ENCODE measurements at places on chromosomes 3 and 15.

DNA sequence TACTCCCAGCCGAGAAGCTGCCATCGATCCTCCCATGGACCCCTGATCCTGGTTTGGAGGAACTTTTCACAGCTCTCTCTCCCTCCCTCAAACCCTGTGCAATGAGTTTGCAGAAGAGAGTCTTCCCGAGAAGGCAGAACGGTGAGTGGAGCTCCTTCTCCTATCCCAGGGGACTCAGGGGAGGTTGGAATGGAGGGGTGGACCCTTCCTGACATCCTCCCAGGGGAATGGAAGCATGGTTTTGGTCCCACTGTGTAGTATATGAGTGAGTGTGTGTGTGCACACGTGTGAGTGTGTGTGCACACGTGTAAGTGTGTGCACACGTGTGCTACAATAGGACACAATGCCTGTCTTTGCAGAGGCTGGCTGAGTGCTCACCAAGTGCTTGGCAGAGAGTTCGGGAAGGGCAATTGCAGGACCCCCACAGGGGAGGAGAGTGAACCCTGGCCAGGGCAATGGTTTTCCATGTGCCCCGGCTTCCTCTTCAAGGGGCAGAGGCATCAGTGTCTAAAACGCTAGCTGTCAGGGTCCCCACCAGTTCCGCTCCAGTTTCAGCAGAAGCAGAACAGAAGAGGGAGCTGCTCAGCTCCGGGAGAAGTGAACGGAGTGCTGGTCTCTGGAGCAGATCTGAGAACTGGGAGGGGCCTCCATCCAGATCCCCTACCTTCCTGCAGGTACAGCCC is 13.8 kb upstream of the IL16 start:
- DNase-seq: no peak

GRCh38 chr3:125289429-125289981 is 77.0 kb upstream of the SLC12A8 start:
- DNase-seq: no peak

- DNase-seq: no peak
Measured at GRCh38 chr3:103319912-103320311, 885.1 kb downstream of the ZPLD1 start.

- no peak for DNase-seq
Measured at GRCh38 chr15:41323611-41324010, 8.8 kb downstream of the OIP5 start.

- DNase-seq: no peak
Measured at GRCh38 chr3:39440316-39440715, 27.2 kb upstream of the MOBP start.

- no peak for DNase-seq
Measured at GRCh38 chr3:164397462-164397861, 680.8 kb downstream of the SI start.

DNA sequence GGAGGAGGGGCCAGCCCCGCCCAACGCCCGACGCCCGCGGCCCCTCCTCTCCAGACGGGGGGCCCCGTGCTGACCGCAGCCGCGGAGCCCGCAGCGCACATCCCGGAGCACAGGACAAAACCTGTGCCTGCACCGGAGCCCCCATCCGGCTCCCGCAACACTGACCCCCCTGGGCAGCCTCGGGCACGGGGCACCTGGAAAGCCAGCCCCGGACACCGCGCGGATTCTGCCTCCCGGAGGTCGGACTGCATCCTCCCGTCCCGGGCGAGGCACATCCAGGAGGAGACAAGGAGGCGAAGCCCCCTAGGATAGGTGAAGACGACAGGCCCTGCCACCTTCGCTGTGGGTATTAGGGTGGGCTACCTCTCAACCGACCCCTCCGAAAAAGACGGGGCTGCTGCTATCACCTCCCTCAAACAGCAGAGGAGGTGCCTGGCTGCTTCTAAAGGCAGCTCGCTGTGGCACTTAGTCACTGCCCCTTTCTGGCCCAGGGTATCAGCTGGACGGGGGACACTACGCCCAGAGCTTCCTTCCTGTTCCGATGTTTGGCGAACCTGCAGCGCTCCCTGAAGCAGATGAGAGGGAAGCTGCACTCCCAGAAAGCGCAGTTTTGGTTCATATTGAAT is 10.6 kb downstream of the XXYLT1 start:
- peak; percentile 64 for DNase-seq

- no peak for DNase-seq
Measured at GRCh38 chr3:145967043-145967442, 193.9 kb downstream of the PLOD2 start.

- DNase-seq: no peak
Measured at GRCh38 chr3:197528190-197528589, 27.6 kb downstream of the BDH1 start.

GRCh38 chr3:194273743-194274310 is 77.3 kb downstream of the CPN2 start:
- DNase-seq: no peak

- no peak for DNase-seq
Measured at GRCh38 chr15:48084759-48085590, 35.8 kb upstream of the SLC24A5 start.

DNA sequence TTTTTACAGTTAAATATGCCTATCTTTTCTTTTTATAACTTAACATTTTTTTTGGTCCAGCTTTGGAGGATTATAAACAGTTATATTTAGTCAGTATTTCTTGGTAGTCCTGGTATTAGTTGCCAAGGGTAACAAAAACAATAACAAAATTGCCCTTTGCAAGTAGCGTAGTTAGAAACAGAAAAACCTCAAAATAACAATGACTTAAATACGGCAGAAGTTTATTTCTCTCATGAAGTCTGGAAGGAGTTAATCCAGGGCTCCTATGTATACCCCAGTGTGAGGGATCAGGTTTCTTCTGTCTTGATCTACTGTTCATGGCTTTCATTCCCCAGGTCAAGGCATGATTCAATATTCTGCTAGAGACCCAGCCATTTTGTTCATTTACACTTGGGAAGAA is 14.1 kb upstream of the MYH15 start:
- DNase-seq: no peak

- DNase-seq: no peak
Measured at GRCh38 chr3:184781801-184782200, 30.2 kb upstream of the VPS8 start.

- no peak for DNase-seq
Measured at GRCh38 chr3:81624756-81625155, 136.7 kb downstream of the GBE1 start.

GRCh38 chr3:48984663-48985062 is 5.4 kb upstream of the P4HTM start:
- no peak for DNase-seq

GRCh38 chr3:144189044-144189443 is 217.4 kb downstream of the DIPK2A start:
- no peak for DNase-seq

GRCh38 chr3:140097874-140098635 is 163.1 kb downstream of the CLSTN2 start:
- no peak for DNase-seq

GRCh38 chr15:97750060-97750459 is 210.4 kb upstream of the ARRDC4 start:
- no peak for DNase-seq

GRCh38 chr15:60477164-60477563 is 1.8 kb downstream of the ICE2 start:
- no peak for DNase-seq

DNA sequence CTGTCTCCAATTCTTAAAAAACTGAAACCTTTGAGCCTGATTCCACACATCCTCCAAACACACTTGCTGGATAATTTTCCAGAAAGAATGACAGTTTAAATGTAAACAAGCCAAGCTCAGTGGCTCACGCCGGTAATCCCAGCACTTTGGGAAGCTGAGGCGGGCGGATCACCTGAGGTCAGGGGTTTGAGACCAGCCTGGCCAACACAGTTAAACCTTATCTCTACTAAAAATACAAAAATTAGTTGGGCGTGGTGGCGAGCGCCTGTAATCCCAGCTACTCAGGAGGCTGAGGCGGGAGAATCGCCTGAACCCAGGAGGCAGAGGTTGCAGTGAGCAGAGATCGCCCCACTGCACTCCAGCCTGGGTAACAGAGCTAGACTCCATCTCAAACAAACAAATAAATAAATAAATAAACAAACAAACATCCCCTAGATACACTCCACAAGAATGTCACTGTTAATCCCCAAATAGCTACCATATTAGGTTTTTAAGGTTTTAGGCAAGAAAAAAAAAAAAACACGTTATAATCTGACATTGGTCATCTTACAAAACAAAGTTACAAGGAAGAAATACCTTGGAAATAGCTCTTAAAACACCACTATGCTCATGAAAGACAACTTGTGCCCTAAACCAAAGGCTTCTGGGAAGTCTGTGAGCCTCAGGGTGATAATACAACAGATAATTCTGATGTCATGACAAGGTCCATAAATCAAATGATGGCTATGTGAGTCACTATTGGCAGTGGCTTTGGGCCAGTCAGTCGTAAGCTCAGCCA is 13.2 kb downstream of the TNIK start:
- no peak for DNase-seq

- no peak for DNase-seq
Measured at GRCh38 chr3:123695152-123695551, 110.3 kb upstream of the HACD2 start.

- no peak for DNase-seq
Measured at GRCh38 chr3:14133188-14133800, 8.4 kb downstream of the TMEM43 start.

DNA sequence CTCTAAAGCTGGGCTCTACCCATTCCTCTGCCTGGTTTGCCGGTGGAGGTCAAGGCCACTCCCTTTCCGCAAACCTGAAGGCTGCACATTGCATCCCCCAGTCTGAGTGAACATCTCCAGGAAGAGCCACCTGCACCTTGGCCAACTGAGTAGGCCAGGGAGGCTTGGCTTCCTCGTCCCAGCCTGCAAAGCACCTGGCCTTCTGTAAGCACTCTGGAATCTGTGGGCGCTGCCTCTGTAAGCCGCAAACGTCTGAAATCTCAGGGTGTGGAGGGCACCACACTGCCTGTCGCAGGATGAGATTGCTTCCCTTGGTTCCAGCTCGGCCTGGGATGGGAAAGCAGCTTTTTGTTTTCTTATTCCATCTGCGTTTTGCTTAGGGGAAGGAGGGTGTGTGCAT is 81.3 kb downstream of the SEC22A start:
- no peak for DNase-seq

GRCh38 chr15:44489464-44489863 is 47.5 kb upstream of the EIF3J start:
- no peak for DNase-seq

GRCh38 chr15:81890496-81890895 is 155.3 kb downstream of the MEX3B start:
- DNase-seq: no peak

GRCh38 chr3:54966979-54967378 is 39.1 kb upstream of the LRTM1 start:
- no peak for DNase-seq

DNA sequence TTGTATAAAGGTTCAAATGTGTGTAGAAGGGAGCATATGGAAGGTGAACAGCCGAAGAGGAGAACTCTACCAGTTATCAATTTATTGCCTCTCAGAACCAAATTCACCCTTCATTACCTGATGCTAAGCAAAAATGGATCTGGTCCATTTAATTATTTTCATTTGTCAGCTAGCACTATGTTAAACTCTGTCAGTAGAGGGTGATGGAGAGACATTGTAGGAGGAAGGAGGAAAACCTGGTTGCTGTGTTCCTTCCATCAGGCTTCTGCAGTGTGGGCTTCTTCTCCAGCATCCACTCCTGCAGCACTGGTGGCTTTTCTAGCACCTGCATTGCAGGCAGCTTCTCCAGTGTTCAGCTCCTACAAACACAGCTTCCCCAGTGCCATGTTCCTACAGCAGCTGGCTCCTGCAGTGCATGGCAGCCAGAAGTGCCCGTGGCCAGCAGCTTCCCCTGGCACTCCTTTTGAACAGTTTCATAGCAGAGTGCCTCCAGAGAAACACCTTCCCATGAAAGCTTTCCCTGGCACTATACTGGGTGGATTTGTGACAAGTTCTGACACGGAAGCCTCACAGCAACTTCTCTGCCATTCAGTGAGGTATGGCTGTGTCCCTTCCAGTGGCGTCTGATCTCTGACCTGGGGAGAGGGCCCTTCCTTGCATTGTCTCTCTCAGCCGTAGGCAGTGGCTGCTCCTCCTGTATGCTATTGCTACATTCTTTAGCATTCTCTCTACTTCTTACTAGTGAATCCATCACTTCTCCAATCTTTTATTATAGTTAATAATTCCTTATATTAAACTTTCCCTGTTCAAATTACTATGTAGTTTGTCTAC is 14.6 kb upstream of the IL17RD start:
- DNase-seq: no peak

DNA sequence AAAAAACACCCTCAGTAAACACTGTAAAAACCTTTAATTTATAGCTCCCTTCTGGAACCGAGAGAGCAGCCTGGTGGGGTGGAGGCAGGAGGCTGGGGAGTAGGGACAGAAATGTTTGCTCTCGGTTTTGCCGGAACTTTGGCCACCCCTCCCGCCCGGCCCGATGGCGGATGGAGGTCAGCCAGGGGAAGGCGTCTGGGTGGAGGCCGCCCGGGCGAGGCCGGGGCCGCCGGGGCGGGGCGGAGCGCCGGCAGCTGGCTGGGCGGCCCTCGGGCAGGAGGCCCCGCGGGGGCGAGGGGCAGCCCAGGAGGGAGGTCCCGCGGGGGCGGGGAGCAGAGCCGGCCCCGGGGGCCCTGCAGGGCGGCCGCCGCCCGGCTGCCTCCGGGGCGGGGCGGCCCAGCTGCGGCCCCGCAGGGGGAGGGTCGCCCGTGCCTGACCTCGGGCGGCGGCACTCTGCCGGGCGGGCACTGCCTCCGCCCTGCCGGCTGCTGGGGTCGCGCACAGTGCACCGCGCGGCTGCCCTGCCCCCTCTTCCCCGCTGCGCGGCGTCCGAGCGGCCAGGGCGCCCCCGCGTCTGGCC is 829 bp upstream of the SKIL start:
- DNase-seq: peak; percentile 77

GRCh38 chr3:46393554-46394434 is 13.1 kb downstream of the CCR5AS start:
- DNase-seq: no peak

DNA sequence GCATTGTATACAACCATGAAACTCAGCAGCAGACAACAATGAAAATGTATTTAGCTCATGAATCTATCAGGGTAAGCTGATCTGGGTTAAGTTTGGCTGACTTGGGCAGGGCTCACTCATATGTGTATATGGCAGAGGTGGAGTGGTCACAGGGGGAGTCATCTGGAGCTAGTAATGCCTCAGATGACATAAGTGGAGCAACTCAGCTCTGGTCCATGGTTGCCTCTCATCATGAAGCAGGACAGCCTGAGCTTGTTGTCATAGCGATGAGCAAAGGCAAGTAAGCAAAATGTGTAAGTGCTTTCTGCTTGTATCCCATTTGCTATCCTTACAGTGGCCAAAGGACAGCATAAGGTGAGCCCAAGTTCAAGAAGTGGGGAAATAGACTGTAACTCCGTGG is 64.5 kb downstream of the ALCAM start:
- DNase-seq: no peak

GRCh38 chr15:100101426-100102089 is 240.2 kb downstream of the ADAMTS17 start:
- DNase-seq: no peak

- no peak for DNase-seq
Measured at GRCh38 chr3:55615039-55615693, 128.1 kb upstream of the WNT5A start.

GRCh38 chr3:21704796-21705195 is 46.2 kb downstream of the ZNF385D start:
- DNase-seq: no peak
